ENCODE measurements at places on chromosomes 2 and 18. TPM values are rescaled to one million over a fixed set of nuclear protein-coding genes. Genes with fewer than 3 reads are reported as not detected.

DNA sequence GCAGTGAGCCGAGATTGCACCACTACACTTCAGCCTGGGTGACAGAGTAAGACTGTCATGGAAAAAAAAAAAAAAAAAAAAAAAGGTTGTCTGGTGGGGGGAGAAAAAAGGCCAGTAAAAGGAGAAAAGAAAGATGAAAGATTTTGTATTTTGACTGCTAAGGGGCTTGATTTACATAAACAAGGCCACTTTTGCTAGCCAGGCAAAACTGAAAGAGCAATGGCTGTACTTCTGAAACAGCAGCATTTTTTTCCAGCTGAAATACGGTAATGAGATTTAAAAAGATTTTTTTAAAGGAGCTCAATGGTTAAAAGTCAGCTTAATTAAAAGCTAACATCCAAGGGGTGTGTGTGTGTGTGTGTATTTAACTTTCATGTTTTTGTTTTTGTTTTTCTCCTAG lies 11.3 kb upstream of the OXER1 start:
- no peaks in the 10 kb centered on the region for H3K27me3 ChIP-seq
- H3K4me3 ChIP-seq: no peak overlapping the region
- DNase-seq: no peak
- H3K27ac ChIP-seq: no peak overlapping the region
- no peaks in the 10 kb centered on the region for H3K36me3 ChIP-seq

DNA sequence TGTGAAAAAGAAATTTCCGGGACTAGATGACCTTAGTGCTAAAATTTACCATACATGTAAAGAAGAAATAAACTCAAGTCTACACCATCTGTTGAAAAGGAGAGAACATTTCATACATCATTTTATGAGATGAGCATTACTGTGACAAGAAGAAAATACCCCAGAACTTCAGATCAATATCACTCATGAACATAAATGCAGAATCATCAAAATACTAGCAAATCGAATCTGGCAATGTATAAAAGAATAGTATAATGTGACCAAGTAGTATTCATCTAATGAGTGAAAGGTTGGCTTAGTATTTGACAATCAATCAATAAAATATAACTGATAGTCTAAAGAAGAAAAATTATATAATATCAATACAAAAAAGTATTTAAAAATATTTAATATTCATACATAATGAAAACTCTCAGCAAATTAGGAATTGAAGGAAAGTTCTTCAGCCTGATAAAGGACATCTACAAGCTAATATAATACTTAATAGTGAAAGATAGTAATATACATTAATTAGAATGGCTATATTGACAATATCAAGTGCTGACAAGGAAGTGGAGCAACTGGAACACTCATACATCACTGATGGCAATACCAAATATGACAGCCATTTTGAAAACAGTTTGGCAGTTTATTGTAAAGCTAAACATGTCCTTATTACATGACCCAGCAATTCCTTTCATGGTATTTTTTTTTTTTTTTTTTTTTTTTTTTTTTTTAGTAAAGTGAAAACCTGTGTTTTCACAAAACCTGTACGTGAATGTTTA lies 231.4 kb upstream of the ZEB2 start:
- no peak overlapping the region for H3K27ac ChIP-seq
- DNase-seq: no peak
- no peak overlapping the region for H3K4me3 ChIP-seq
- H3K27me3 ChIP-seq: no peaks in the 10 kb centered on the region

Gene PRADC1
- total RNA-seq: 69.4 TPM

Gene EVA1A
- total RNA-seq: 0.56 TPM
